ENCODE measurements at places on chromosomes 4 and X.

- DNase-seq, result no peak
Measured at GRCh38 chr4:127486248-127486647, 146.5 kb upstream of the INTU start.

GRCh38 chrX:97397371-97397770, 513.7 kb downstream of the RPA4 start:
- DNase-seq, result no peak

- no peak for DNase-seq
Measured at GRCh38 chr4:121943941-121944340, 7.9 kb downstream of the TRPC3 start.

DNA sequence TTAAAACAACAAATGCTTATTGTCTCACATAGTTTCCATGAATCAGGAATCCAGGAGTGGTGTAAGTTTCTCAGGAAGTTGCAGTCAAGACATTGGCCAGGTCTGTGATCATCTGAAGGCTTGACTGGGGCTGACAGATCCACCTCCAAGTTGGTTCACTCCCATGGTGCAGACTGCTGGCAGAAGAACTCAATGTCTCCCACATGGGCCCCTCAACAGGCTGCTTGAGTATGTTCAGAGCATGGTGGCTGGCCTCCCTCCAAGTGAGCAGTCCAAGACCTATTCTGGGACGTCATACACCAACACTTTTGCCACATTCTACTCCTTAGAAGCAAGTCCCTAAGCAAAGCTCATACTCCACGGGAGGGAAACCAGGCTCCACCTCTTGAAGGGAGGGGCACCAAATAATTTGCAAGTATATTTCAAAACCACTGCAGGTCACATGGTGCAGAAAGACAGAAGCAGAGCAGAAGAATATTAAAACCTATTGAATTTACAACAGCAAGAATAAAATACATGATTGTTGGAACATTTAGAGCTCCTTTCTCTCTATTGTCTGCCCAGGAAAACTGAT, 35.3 kb downstream of the LGI2 start:
- no peak for DNase-seq

- no peak for DNase-seq
Measured at GRCh38 chr4:189941005-189941450, 356 bp downstream of the FRG1 start.

GRCh38 chr4:42144028-42144427, 8.4 kb downstream of the BEND4 start:
- DNase-seq, result no peak

DNA sequence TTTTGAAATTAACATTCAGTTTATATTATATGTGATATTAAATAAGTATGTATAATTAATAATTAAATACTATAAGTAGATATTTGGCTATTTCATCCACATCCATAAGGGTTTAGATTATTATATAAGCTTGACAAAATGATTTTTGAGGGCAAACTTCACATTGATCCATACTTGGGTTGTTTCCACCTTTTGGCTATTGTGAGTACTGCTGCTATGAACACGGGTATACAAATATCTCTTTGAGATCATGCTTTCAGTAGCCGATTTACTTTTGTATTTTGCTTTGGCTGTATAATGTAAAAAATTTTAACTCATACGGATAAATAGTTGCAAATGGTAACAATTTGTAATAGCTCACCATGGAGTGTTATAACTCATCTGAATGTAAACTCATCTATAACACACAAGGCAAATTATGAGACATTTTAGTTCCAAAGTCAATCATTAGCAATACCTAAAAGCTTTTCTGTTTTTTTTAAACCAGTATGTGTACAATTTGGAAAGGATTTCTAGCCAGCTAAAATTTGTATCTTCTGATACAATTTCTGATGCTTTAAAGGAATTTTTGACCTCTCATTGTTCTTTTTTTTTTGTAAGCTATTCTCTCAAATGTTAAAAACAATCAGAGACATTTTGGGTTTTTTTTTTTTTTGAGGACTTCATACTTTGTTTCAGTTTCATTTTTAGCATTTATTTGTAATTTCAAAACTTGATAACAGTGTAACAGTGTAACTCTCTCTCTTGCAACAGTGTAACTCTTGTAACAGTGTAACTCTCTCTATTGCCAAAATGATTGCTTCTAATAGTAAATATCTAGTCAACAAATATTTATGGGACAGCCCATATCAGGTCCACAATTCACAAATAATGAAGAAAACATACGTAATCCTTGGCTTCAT, 51.8 kb upstream of the ARX start:
- no peak for DNase-seq

DNA sequence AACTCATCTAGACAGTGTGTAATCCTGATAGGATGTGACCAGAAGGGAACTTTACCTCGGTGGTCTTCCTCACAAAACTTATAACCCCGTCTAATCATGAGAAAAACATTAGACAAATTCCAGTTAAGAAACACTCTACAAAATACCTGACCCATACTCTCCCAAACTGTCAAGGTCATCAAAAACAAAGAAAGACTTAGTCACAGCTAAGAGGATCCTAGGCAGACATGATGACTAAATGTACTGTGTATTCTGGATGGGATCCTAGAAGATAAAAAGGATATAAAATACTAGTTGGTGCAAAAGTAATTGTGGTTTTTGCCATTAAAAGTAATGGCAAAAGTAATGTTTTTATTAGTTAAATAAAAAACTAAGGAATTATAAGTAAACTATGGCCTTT, 81.6 kb downstream of the DTHD1 start:
- DNase-seq, result no peak

- no peak for DNase-seq
Measured at GRCh38 chrX:148722966-148723365, 222.5 kb downstream of the AFF2 start.

GRCh38 chr4:144820011-144820727, 174.2 kb downstream of the HHIP start:
- no peak for DNase-seq

DNA sequence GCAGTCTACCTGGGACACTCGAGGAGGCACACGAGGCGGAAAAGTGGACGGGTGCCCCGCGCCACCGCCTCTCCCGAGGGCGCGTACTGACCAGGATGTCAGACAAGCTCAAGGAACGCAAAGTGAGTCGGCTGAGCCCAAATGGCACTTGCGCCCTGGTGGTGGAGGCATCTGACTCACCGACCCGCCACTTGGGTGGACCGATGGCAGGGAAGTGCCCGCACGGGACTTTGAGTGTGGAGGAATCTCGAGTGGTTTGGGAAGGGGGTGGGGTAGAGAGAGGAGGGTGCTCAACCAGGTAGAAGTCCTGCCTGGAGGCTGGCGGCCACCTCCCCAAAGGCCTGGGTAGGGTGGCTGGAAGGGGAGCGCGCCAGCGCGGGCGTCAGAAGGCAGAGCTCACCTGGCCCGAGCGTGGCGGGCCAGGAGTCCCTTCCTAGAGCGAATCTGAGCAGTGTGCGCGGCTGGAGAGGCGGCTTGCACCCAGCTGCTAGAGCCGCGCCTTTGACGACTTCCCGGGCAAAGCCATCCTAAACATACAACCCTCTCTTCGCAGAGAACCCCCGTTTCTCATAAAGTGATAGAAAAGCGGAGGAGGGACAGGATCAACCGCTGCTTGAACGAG, 655 bp downstream of the HELT start:
- DNase-seq, result no peak

DNA sequence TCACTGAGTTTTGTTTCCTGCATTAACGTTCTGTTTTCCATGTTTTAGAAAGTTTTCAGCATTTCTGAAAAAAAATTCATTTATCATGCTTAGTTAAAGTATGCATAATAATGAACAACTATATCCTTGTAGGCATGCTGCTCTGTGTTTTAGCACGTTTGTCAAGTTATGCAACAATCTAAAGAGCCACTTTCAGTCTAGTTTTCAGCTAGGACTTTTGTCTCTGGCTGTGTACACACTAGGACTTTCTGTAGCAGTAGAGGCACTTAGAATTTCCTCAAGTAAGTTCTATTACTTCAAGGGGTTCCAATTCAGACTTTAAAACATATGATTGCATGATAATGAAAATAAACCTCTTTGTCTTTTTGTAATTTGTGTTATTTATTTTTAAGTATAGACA, 12.4 kb downstream of the DCAF8L1 start:
- DNase-seq, result no peak

DNA sequence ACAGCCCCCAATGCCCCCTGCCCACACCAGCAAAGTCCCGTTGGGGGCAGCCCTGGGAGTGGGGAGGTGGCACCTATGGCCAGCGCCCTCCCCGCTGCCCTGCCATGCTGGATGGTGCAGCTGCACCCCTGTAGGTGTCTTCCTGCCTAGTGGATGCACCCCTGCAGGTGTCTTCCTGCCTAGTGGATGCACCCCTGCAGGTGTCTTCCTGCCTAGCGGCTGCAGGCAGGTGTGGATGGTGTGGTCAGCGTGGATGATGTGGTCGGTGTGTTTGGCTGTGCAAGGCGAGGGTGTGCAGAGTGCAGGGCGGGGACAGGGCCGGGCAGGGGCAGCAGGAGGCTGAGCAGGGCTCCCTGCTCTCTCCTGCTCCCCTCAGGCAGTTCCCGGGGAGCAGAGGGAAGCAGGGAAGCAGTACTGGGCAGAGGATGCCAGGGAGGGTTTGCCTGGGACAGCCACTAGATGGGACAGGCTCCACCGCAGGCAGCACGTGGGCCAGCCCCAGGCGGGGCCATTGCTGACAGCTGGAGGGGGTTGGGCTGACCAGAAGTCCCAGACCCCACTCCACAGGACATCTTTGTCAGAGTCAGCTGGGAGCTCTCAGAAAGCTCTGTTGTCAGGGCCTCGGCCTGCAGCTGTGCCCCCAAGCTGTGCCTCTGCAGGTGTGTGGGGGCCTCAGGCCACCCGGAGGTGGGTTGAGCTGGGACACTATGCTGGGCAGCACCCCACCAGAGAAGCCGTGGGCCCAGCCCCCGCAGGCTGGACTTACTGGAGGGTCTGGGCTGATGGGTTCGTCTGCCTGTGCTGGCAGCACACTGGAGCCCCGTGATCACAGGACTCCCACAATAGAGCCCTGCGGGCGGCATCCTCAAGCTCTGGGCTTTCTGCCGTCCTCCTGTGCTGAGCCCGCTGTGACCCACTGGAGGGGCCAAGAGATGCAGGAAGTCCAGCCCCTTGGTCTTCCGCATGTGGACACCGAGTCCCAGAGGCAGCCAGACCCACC, 23.7 kb downstream of the DOK7 start:
- no peak for DNase-seq

- peak; percentile 76 for DNase-seq
Measured at GRCh38 chr4:165379678-165380064, 863 bp downstream of the CPE start.

DNA sequence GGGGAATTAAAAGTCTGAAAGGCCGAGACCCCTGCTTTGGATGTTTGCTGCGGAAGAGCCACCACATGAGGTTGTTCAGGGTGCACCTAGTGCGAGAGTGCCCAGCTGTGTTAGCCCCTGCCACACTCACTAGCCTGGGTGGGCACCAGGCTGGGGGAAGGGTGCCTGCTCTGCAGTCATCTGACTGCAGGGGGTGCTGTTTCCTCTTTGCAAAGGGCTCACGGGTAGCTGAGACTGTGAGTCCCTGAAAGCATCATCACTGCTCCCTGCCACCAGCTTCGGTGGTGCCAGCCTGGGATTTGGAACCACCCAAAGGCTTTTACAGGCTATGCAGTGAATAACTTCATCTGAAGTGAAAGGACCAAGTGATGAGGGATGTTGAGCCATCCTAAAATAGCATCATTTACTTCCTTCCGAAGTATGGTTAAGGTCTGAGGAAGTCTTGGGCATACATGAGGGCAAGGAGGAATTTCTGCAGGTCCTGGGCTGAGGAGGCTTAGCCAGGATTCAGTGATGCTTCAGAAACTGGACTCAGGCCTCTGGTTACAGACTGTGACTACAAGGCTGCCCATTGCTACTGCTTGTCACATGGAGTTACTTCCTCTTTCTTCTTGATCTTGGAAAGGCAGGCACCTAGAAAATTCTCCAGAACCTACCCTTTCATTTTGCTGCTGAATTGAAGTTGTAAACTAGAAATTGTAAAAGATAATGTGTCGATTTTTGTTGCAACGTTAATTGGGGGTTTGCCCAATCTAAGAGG, 293.2 kb upstream of the PRPS2 start:
- DNase-seq, result no peak

DNA sequence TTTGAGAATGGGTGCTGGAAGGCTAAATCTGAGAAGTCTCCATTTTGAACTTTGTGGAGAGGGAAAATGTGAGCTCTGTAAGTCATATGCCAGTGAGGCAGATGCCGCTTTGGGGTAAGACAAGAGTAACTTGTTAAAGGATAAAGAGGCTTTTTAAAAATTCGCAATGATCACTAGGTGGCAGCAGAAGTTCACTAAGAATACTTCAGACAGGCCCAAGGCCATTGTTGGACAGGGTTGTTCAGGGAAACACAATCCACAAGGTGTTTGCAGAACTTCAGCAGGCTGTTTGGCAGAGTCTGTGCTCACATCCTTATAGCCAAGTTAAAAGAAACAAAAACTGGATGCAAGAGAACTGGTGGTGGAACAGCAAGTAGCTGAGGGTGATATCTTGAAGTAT, 13.7 kb upstream of the PIGA start:
- DNase-seq, result no peak

DNA sequence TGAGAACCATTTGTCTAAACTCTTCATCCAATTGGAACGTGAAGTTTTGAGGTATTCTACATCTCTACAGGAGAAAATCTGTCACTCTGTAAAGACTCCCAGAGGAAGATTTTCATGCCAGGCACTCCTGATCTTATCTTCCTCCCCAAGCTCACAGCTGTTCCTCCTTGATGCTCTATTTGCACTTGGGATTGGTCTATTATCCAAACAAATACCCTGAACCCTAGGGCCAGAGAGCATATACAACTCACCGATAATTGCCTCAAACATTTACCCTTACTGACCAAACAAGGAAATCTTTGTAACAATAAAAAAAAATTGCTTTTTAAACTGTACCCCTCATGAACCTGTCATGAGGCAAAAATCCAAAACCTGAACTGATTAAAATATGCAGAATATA, 372.7 kb downstream of the SH2D1A start:
- no peak for DNase-seq

- no peak for DNase-seq
Measured at GRCh38 chr4:95193391-95194224, 355.2 kb downstream of the UNC5C start.

DNA sequence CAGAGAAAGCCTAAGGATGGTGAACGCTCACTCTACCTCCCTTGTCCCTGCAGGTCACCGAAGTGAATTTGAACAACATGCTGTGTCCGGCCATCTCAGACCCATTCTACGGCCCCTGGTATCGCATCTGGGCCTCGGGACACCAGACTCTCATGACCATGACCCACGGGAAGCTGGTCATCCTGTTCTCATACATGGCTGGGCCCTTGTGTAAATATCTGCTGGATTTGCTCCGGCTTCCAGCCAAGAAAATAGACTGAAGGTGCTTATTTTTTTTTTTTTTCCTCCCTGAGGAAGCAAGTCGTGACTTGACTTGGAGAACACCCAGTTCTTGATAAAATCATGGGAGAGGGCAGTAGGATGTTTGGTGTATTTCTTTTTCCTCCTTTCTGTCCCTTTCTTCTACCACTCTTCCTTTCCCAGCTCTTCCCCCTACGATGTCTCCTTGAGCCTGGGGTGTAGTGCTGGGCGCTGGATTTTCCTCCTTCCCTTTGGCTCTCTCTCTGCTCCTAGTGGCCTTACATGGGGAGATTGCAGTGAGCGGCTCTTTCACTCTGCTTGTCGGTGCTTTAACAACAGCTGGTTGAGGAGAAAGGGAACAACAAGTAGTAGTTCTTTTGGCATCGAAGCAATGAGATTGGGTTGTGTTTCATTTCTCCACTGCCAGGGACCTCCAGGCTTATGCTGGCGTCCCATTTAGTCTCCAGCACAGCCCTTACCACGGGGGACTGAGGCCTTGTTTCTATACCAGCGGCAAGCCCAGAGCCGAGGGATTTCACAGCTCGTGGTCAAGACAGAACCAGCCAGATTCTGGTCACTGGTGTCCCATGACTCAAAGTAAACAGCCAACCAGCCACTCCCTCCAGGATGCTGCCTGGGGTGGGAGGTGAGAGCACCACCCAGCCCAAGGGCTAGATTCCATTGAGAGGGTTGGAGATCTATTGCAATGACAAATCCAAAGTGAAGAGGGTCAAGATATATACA, 144.4 kb downstream of the AMMECR1 start:
- no peak for DNase-seq

Measured in left hindlimb (tissue), 1 donor.